ENCODE measurements at places on chromosomes 6 and 20.
A peak's percentile ranks its signal among the peaks of the same experiment; 100 is the strongest.

DNA sequence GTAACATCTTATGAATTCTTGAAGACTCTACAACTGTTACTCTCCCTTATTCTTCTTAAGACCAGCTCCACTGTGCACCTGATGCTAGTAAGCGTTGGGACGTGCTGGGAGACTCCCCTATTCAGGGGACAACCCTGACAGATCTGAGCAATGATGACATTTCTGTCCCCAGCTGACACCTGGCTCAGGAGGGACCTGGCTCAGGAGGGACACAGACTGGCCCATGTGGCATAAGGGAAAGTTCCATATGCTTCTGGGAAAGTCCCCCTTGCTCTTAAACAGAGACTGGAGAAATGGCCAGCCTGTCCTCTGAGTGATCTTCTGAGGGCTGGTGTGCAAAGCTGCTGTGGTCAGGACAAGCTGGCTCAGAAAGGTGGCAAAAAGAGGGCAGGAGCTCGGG is 10.0 kb upstream of the CD93 start:
- DNase-seq = no peak

DNA sequence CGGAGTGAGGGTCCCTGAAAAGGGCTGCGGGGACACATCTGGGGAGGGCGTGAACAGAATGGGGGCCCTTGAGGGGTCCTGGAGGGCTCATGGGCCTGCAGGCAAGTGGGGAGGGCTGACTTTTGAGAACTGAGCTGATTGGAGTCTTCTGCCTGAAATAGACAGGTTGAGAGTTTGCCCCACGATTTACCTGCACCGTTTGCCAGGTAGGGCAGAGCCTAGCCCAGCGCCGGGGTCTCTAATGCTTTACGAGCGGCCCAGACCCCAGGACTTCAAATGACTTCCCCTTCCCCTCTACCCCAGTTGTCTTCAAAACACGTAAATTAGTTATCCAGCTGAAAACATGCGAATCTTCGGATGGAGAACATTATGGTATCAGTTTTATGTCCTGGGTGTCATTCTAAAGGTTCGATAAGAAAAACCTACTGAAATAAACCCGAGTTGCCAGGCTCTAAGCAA is 1.3 kb downstream of the PLCB1 start:
- no peak for DNase-seq

DNA sequence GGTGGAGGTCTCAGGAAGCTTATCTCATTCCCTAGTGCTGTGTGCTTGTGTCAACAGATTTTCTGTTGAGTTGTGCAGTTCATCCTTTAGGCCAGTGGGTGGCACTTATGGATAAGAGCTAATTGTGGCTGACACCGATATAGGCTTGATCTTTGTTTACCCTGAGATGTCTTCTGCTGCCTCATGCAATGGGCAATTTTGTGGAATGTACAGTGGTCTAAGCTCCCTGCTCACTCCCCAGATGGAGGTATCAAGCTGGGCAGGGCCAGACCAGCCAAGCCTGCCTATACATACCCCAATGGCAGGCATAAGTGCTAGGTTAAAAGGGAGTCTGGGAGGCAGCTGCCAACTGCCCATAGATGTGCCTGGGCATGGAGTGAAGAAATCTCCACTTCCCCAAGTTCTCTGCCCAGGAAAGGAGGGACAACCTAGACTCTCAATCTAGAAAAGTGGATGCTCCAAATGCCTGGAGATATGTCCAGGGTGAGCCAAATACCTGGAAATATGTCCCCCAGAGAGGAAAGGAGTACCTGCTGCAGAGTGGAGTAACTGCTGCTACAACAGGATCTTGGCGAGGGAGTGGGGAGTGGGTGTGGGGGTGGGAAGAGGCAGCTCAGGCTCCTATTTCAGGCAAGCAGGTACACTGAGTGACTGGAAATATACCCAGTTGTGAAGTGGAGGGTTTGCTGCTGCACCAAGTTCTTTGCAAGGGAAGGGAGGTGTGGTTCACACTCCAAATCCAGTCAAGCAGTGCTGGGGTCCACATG is 53.2 kb upstream of the ARG1 start:
- peak; percentile 26 for DNase-seq

GRCh38 chr6:163504984-163505640 is 90.6 kb downstream of the QKI start:
- no peak for DNase-seq

GRCh38 chr6:82381278-82381677 is 17.7 kb downstream of the TPBG start:
- no peak for DNase-seq

GRCh38 chr6:142944124-142945048 is 590 bp downstream of the HIVEP2 start:
- peak; percentile 61 for DNase-seq

DNA sequence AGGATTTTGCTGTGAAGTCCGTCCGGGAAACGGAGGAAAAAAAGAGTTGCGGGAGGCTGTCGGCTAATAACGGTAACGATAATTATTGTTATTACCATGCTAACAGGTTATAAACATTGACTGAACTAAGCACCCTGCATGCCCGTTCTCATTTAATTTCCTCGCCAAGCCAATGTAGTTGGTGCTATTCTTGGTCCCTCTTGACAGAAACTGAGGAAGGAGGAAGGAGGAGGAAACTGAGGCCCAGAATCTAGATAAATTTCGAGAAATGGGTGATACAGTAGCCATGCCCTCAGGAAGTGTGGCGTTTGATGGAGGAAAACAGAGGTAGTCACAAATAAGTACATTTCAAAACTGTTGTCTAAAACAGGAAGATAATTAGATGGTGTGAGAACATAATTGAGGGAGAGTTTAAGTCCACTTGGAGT is 474 bp downstream of the TPX2 start:
- no peak for DNase-seq

- DNase-seq = no peak
These were observed 126.9 kb upstream of the TIAM2 start for GRCh38 chr6:154868143-154868594.

DNA sequence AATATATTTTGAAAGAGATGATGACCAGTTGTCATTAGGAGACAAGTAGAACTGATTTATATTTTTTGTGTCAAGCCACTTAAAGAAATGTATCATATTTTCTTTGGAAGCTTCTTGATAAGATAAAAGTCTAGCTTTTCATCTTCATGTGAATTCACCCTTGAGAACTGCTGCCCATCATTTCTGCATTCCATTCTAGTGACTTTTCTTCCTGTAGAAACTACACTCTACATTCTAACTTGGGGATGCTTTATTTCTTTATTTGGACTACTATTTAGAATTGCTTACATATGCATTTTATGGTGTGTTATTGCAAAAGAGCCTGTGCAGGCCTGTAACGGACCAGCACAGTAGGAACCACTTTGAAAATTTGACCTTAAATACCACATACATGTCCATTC is 335.0 kb upstream of the KCNQ5 start:
- no peak for DNase-seq

GRCh38 chr6:38443352-38444144 is 196.2 kb downstream of the BTBD9 start:
- no peak for DNase-seq

DNA sequence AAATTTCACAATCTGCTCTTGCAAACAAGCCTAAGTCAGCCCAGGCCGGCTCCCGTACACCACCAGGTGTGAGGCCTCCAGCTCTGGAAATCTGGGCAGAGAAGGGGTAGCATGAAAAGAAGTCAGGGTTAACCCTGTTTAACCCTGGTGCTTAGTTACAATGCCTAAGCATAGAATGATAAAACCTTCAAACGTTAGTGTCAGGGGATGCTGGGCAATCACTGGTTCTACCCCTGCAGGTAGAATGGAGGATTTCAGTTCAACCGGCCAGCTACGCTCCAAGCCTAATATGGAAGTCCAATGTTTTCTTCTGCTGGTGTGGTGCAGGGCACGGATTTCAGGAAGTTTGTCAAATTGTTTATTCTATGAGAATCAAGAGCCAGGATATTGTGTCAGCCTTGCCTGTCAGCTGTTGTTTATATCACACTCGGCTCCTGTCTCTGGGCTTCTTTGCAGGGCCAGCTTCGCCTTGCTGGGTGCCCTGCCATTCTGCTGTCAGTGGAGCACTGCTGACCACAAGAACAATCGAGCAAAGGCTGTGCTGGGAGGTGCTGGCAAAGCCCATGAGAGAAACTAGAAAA is 20.2 kb upstream of the CD93 start:
- no peak for DNase-seq

DNA sequence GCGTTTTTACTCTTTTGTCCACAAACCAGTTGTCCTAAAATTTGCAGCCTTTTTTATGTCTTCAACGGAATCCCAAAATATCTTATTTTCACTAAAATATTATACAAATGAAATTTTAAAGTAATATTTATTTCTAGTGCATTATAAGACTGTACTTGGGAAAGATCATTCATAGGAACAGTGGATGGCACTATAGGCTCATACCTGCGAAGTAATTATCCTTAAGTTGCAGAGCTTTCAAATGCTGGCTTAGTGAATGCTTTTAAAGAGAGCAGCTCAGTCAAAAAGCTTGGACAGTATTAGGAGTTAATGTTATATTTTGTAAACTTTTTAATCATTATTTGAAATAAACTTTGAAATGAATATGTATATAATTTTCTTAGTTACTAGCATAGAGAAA is 254.9 kb downstream of the CDKAL1 start:
- no peak for DNase-seq

- no peak for DNase-seq
These were observed 34.7 kb downstream of the MAN1A1 start for GRCh38 chr6:119314885-119315272.

DNA sequence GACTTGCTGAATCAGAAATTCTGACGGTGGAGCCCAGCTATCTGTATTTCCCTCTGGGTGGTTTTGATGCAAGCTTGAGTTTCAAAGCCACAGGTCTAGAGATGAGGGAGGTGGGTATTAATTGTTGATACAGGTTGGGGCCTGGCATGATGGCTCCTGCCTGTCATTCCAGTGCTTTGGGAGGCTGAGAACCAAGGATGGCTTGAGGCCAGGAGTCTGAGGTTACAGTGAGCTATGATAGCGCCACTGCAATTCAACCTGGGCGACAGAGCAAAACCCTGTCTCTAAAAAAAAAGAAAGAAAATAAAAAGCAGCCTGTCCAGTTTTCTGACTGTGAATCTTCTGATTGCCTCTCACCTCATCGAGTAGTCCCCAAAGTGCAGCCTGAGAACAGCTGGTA is 184.8 kb upstream of the SASH1 start:
- no peak for DNase-seq

- no peak for DNase-seq
These were observed 107.3 kb downstream of the TFAP2B start for GRCh38 chr6:50925981-50926380.

GRCh38 chr6:28940294-28940857 is 16.6 kb upstream of the TRIM27 start:
- peak; percentile 34 for DNase-seq

DNA sequence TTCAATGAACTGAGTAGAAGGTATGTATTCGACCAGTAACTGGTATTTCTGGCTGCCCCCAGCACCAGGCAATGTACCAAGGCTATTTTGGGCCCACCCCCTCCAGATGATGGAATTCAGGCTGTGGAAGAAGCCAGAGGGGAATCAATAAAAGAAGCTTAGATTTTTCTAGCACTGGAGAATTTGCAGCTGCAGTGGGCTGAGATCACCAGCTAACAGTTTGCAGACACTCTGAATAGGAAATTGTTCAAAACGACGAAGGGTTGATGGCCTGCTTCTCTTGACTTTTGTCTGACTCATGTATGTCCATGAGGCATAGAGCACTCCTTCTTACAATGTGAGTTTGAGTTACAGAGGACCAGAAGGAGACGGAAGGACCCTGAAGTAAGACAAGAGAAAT is 32.4 kb upstream of the FBXO9 start:
- DNase-seq = no peak

- no peak for DNase-seq
These were observed 100.3 kb downstream of the LIN28B start for GRCh38 chr6:105057160-105057559.

- DNase-seq = no peak
These were observed 117.5 kb downstream of the SOX4 start for GRCh38 chr6:21710908-21711627.

DNA sequence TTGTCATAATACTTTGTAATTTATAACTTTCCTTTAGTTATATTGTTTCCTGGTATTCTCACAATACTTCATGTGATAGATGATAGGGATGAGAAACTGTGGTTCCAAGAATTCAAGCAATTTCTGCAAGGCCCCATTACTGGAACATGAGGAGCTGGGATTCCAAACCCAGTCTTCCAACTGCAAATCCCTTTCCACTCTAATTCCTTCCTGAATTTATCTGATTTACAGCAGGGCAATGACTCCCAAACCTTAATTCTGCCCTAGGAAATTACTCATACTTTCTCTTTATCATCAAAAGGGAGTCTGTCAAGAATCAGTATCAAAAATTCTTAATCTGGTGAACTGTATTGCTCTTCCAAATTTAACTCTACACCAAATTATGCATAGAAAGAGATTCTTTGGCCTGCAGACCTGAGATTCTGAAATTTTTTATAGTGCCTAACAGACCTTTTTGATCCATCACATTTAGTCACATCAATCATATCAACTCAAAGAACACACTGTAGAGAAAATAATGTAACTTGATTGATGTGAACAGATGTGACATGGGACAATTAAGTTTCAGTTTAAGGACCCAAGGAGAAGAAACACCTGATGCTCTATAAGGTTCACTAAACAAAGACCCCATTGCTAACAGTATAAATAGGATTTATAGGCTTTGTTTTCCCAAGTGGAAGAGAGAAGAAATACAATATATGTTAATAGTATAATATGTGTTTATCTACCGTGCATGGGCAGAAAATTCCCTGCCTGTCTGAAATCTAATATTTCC is 41.5 kb upstream of the GJA1 start:
- DNase-seq = no peak

DNA sequence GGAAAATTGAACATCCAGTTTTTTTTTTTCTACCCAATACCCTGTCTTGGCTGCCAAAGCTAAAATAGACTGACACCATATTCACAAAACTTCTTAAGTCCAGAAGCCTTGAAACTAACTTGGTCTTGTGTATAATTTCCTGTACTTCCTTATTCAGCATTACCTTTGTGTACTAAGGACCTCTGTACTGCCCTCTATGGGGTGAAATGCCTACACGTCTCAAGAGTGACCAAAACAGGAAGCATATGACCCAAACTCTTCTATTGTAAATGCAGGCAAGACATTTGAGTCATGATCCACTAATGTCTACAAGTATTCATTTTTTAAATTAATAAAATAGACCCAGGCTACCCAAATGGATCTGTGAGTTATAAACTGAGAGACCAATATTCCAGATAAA is 50.4 kb downstream of the HMGCLL1 start:
- no peak for DNase-seq

DNA sequence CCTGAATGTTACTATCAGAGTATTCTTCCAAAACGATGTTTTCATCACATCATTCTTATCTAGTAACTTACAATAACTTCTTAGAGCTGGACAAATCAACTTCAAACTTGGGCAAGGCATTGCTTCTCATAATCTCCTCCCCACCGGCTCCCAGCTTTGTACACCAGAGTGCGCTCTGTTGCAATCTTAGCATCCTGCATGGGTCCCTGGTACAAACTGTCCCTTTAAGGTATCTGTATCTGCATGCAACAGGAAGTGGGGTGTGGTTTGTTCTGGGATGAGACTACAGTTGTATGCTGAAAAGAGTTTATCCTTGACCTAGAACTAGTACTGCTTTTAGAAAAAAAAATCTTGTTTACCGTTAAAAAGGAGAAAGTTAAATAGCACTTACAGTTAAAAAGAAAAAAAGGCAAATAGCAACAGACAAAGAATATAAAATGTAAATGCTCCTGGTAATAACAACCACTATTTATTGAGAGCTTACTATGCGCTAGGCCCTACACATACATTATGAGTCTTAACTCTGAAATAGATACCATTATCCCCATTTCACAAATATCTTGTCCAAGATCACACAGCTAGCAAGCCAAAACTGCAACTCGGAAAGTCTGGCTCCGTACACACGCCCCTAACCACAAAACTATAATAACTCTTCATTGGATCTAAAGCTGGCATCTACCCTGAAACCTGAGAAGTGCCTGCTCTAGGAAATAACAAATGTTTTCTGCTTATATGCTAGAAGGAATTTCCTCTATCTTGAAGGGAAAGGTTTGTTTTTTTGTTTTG is 9.8 kb upstream of the HECA start:
- DNase-seq = peak; percentile 38
